ENCODE measurements at places on chromosomes 16 and 17.

GRCh38 chr17:21007646-21008045 is 35.2 kb downstream of the USP22 start:
- no peak for DNase-seq

- no peak for DNase-seq
Observed at GRCh38 chr17:53635444-53635843, 187.3 kb upstream of the KIF2B start.

DNA sequence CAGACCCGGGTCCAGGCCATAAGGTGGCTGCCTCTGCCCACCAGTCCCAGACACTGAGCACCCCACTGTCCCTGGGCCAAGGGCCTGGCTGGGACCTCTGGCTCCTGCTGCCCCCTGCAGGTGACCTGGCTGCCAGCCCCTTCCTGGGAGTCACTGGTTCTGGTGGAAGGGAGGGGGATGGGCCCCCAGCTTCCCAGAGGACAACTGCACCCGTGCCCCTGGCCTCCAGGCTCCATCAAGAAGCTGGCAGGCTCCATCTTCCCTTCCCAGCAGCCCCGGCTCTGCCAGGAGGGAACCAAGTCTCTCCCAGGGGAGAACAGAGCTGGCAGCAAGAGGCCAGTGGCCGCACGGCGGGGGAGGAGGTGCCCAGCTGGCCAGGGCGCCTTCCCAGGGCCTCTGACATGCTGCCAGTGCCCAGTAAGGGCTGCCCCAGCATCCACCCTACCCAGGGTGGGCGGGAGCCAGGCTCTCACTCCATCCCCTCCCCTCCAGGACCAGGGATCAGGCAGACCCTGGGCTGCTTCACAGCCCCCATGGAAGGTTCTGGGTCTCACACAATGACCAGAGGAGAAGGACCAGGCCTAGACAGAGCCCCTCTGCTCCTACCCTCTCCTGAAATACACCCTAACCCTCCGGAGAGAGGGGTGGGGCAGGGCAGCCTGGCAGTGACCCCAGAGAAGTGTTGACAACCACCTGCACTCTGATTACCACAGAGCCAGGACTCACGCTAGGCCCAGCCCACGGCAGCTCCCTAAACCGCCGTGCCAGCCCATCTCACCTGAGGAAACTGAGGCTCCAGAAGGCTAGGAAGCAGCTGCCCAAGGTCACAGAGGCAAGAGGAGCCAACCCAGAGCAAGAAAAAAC is 3.6 kb downstream of the CLUH start:
- DNase-seq = no peak

DNA sequence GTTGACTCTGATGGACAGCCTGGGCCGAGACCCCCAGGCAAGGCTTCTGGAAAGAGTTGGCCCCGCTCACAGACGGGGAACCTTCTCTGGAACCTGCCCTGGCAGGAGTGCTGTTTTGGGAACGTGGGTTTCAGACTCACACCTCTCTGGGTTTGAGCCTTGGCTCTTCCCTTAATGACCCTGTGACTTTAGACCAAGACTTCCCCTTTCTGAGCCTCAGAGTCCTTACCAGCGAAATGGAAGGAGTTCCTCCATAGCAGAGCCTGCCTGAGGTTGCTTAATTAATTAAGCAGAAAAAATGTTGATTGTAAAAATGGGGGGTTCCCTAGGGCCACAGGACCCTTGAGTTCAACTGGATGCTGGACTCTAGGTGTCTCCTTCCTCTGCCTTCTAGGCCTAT is 408.2 kb downstream of the SEC14L1 start:
- DNase-seq = no peak

DNA sequence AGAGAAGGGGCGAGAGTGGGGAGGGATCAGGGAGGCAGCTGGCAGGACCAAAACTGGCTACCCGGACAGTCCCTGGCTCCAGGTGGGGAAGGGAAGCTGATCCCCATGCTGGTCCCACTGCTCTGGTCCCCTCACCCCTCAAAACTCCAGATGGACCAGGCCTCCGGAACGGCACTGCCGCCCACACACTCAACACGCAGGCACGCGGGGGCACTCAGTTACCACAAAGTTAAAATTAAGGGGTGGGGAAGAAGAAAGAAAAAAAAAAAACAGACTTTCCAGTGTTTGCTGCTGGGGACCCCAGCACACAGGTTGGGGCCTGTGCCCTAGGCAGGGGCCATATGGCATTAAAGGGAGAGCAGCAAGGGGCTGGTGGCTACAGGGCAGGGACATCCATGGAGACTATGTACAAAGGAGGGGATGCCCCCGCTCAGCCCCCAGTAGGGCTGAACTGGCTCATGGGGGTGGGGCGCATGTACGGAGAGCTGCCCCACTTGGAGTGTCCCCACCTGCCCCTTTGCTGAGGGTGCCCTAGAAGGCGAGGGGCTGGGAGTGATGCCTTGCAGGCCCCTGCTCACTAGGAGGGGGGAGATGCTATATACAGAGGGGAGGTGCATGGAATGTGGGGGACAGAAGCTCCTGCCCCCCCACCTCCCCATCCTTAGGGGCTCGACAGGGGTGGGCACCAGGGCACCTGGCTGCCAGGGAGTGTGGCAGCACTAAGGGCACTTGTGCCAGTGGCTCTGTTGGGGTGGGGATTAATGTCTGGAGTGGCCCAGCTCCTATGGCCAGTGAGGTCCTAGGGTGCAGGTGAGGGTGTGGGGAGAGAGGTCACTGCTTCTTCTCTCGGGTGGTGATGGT is 5.6 kb downstream of the TP53I13 start:
- no peak for DNase-seq
